Camera-type eye (tissue), 1 donor: ENCODE measurements at places on chromosomes 3 and 15. TPM values are rescaled to one million over a fixed set of nuclear protein-coding genes. Genes with fewer than 3 reads are reported as not detected.

Gene VPS13C
- 159 TPM for total RNA-seq

Gene THSD4
- 85.5 TPM for total RNA-seq

Gene HCN4
- total RNA-seq: 2.2 TPM

Gene P2RY1
- 47.6 TPM for total RNA-seq

Gene SENP2
- 55.0 TPM for total RNA-seq

Gene CYP1A2
- total RNA-seq: not detected

Gene ARRDC4
- total RNA-seq: 14.1 TPM

Gene ROPN1
- not detected for total RNA-seq

Gene GOLGA6B
- not detected for total RNA-seq

Gene CCDC39
- total RNA-seq: 0.66 TPM

Gene PLSCR2
- total RNA-seq: not detected

Gene SLC9C1
- 1.5 TPM for total RNA-seq

Gene SNX22
- total RNA-seq: 1.1 TPM

Gene RBMS3
- 59.9 TPM for total RNA-seq

Gene SLC22A14
- total RNA-seq: 0.16 TPM

Gene NUTM1
- total RNA-seq: not detected

Gene RASGRP1
- 16.3 TPM for total RNA-seq

Gene LMOD3
- 7.1 TPM for total RNA-seq

Gene DLL4
- 49.5 TPM for total RNA-seq

Gene HIGD2B
- not detected for total RNA-seq

Gene NECTIN3
- 106 TPM for total RNA-seq

Gene CPN2
- not detected for total RNA-seq

Gene PHLDB2
- 41.3 TPM for total RNA-seq
